ENCODE measurements at places on chromosomes 3 and 15. TPM values are rescaled to one million over a fixed set of nuclear protein-coding genes. Genes with fewer than 3 reads are reported as not detected.

GOLGA8J gene
- not detected for total RNA-seq

SAXO2 gene
- not detected for total RNA-seq

DNA sequence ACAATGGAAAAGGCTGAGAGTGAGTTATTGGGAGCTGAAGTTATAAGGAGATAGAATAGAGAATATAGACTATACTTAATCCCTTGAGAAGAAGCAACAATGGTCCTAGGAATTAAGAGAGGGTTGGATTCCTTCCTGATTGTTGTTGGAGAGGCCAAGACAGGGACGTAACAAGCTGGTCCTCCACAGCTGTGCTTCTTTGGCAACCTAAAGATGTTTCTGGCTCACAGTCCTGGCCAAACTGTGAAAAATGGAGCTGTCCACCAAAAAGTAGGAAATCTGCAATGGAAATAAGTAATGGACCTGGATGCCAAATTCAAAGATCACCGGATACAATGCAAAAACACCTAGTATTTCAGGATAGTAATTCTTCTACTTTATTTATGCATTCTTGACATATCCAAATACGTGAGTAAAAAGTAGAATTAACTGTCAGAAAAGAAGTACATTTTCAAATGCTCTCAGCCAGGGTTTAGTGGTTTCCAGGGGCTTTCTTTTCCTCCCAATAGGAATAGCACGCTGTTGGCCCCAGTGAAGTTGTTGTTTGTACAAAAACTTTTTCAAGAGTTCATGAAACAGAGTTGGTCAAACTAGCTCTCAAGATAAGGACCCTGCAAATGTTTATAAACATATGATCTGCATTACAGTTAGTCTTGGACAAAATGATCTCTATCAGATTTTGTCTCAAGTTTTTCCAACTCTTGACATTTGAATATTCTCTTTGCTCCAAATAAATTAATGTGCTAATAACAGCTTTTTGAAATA, 28.3 kb downstream of the CERS3 start:
- ATAC-seq: no peak

DNA sequence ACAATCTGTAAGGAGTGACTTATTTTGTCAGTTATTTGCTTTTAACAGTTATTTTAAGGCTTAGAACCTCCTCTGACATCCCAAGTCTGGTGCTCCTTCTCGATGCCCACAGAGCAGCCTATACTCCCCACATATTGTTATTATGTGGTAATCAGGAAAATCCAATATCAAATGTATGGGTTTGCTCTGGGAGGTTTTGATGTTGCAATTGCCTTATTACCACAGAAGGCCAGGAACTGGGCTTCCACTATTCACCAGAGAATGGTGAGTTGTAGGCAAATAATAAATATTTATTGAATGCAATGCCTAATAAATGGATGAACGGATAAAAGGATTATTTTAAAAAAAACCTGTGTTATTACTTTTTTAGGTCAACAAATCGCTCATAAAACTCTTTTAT, 12.2 kb downstream of the NEK10 start:
- ATAC-seq: no peak

GRCh38 chr15:28105224-28105791, 6.2 kb upstream of the OCA2 start:
- no peak for ATAC-seq

DNA sequence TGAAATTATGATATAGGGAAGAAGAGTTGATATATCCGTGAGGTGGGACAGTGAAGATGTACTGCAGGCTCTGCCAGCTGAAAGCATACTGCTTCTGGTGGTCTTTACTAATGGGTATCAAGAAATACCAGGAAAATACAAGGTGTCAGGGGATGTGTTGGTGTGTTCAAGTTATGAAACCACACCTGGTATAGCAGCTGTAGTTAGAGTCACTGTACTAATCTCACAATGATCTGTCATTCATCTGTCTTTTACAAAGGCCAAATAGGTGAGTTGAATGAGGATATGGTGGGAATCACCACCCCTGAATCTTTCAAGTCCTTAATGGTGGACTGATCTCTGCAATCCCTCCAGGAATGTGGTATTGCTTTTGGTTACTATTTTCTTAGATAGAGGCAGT, 152.7 kb downstream of the NFKBIZ start:
- ATAC-seq: no peak

DNA sequence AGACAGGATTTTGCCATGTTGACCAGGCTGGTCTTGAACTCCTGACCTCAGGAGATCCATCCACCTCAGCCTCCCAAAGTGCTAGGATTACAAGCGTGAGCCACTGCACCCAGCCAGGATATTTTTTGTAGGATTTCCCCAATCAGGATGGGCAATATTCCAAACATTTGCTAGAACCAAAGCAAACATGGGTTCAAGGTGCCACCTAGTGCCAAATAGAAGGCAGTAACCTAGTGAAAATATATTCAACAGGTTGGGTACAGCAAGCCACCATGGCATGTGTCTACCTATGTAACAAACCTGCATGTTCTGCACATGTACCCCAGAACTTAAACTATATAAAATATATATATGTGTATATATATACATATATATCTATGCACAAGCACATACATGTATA, 185.9 kb upstream of the CADM2 start:
- no peak for ATAC-seq
